ENCODE measurements at places on chromosomes 1 and 21.

DNA sequence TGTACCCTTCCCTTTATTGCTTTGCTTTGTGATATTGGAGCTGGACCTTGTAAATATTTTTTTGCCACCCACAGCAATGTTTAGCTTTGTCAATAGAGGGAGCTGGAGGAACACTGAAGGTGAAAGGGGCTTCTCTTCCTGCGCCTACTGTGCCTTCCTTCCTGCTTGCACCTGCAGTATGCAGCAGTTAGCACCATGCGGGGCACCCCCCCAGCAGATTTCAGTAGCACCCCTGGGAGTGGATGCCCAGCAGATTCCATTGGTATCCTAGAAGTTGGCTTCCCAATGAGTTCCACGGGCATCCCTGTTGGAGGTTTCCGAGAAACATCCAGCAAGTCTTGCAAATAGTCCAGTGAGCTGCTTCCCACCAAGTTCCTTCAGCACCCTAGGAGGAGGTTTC lies 25.6 kb downstream of the S100A10 start:
- DNase-seq: peak; percentile 47

GRCh38 chr1:181081395-181081794 lies 7.1 kb upstream of the IER5 start:
- no peak for DNase-seq

- DNase-seq: peak; percentile 12
Measured at GRCh38 chr1:31714442-31715086, 10.7 kb upstream of the COL16A1 start.

GRCh38 chr21:43986544-43987451 lies 25.3 kb upstream of the TRAPPC10 start:
- no peak for DNase-seq

DNA sequence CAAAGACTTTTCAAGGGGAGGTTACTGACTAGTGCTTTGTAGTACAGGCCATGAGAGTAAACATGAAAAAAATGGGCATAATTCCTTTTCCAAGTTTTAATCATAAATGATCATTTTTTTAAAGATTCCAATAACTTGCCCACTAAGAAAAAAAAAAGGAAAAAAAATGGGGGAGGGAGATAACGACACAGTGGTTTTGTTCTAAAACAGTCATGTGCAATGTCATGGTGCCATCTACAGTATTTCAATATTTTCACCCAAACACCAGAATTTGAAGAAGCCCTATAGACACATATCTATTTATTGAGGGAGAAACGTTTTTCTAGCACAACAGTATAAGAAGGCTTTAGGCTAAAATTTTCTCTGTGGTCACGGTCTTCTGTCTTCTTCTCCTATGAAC lies 250.2 kb downstream of the LTN1 start:
- no peak for DNase-seq

- DNase-seq: no peak
Measured at GRCh38 chr1:207935166-207935583, 24.2 kb upstream of the CD34 start.

GRCh38 chr1:106613861-106614260 lies 442.6 kb upstream of the PRMT6 start:
- no peak for DNase-seq

GRCh38 chr1:37811027-37811655 lies 3.1 kb upstream of the YRDC start:
- DNase-seq: peak; percentile 66

GRCh38 chr1:221972276-221973235 lies 230.7 kb upstream of the DUSP10 start:
- DNase-seq: no peak

DNA sequence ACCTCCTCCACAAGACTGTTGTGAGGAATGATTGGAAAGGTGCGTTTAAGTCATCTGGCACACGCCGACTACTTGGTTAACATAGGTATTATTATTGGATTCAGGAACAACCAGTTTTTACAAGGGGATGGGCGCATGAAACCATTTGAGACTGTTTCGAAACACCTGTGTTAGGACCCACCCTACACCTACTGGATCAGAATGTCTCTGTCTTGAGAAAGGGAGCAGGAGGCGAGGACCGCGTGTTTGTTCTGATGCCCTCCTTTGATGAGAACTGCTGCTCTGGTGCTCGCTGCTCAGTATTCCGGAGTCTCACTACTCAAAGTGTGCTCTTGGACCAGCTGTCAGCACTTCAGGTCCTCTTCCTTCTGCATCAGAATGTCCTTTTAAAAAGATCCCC lies 7.3 kb downstream of the H6PD start:
- no peak for DNase-seq

- DNase-seq: no peak
Measured at GRCh38 chr1:38223391-38223790, 176.8 kb upstream of the POU3F1 start.

GRCh38 chr1:109514846-109515245 lies 5.3 kb upstream of the AMIGO1 start:
- DNase-seq: no peak

GRCh38 chr1:116850436-116850835 lies 59.3 kb upstream of the PTGFRN start:
- no peak for DNase-seq

- DNase-seq: no peak
Measured at GRCh38 chr1:46393510-46393909, 607 bp upstream of the FAAH start.

DNA sequence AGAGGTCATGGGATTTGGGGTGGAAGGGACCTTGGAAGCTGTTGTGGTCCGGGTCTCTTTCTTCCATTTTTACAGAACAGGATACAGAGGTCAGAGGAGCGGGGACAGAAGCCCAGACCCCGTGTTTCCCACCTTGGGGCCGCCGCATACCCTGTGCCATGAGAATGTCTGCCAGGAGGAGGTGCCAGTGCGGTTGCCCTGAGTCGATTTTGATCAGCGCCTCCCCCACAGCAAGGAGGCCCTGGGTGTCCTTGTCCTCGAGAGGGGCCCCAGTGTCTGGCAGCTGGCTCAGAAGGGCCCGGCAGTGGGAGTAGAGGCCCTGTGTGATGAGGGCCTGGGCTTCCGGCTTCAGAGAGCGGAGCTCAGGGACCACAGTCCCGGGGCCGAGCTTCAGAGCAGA lies 12.3 kb upstream of the MMEL1 start:
- DNase-seq: no peak

DNA sequence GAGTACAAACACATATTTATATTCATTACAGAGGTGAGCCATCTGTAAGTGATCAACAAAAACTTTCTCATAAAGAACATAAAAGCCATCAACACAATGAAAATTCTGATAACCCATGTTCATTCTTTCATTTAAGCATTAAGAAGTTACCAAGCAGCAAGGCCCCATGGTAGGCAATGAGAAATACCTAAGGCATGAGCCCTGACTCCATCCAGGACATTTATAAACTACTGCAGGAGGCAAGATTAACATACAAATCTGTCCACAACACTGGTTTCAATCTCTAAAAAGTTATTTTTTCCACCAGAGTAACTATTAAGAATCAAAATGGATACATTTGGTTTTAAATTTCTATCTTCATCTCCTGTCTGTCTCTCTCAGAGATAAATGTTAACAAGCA lies 76.1 kb downstream of the SIPA1L2 start:
- DNase-seq: no peak

DNA sequence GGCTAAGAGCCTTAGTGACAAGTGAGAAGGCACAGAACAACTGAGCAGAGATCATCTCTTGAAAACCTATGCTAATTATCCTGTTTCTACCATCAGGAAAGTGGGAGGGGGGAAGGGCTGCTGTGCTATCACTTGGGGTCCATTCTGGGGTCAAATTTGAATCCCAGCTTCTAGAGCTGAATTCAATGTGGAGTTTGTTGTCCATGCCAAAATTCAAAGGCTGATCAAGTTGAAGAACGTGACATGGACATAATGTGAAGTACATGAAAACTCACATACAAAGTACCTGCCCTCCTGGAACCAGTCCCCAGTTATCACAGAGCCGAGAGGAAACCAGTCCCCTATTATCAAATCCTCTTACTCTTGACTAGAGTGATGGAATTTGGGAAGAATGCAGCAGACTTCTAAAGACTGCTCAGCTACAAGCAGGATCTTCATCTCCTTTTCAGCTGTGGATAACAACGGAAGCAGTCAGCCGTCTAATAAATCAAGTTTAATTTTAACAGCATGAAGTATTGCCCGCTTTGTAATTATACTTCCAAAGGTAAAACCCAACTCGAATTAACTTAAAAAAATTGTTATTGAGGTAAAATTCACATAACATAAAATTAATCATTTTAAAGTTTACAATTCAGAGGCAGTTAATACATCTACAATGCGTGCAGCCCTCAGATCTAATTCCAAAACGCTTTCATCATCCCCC lies 78.3 kb downstream of the SLC45A1 start:
- DNase-seq: no peak

DNA sequence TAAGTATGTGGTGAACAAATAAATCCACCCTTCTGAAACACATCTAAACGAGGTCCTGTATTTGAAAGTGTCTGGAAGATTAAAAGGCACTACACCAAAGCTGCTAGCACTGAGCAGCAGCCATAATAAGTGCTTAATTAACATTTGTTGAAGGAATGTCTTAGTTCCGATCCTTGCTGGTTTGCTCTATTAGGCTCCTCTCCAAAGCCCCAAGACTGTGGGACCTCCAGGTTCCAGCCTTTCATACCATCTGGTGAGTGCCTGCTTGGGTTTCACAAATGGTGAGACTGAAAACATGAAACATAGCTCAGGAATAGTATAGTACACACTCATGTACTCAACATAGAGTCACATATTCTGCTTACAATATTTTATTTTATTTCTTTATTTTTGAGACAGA lies 640 bp upstream of the CYP2J2 start:
- DNase-seq: no peak

GRCh38 chr1:117527566-117528102 lies 78.2 kb upstream of the TENT5C start:
- no peak for DNase-seq

GRCh38 chr1:34156739-34157138 lies 8.3 kb downstream of the CSMD2 start:
- no peak for DNase-seq

DNA sequence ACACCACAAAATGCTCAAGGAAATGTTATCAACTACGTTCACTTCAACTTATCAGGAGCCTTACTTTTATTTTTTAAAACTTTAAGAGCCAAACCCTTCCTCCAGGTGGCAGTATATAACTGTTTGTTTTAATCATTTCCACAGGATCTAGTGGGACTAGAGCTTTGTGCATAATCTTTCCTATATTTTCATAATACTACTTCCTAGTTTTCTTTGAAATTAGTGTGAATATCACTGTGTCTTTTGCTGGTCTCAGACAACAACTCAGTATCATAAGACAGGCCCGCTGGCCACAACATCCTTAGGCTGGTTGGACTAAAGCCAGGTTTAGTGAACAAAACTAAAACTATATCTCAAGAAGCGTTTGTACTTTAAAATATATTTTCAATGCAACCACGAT lies 145.5 kb downstream of the TIAM1 start:
- DNase-seq: no peak

DNA sequence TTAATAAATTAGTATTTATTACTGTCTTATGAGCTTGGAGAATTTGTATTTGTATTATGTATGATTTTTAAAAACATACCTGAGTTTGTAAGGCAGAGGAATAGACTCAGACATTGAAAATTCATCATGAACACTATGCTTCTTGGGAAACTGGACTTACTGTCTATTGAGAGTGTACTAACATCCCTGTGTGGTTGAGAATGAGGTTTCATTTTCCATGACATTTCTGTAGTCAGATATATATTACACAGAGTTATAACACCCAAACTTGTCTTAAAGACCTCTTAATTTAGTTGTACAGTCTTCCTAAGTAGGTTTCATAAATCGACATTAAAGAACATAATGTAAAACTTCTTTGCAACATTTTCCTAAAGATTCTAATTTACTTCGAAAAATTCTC lies 30.0 kb downstream of the PPP2R5A start:
- DNase-seq: no peak

DNA sequence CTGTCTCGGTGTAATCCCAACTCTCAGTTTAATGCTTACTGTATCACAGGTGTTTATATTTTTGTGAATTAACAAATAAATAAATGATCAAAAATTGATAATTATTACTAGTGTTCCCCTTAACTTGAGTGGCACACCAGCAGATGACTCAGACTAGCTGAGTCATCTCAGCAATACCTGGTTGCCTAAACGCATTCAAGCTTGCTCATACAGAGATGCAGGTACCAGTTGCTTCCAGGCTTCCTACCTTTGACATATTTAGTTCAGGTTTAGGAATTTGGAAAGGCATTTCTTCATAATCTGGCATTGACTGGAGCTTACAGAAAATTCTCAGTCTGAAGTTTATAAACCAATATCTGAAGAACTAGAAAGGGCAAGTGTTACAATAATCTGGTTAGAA lies 78.9 kb upstream of the LMO4 start:
- DNase-seq: no peak

DNA sequence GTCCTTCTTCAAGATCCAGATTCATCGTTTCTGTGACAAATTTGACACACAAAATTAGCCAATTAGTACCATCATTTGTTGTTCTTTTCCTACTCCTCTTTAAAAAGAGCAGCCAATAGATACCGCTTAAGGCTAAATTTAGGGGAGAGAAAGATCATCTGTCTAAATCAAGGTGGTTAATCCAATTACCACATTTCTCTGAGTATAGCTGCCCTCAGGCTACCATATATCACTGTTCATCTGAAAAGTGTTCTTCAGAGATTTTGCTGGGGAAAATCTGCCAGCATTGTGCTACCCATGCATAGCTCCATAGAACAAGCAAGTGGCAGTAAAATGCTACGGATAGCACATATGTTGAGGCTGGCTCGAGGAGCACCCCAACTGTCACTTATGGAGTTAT lies 110.3 kb upstream of the ESRRG start:
- no peak for DNase-seq

- DNase-seq: no peak
Measured at GRCh38 chr1:162062542-162063015, 6.9 kb upstream of the NOS1AP start.

DNA sequence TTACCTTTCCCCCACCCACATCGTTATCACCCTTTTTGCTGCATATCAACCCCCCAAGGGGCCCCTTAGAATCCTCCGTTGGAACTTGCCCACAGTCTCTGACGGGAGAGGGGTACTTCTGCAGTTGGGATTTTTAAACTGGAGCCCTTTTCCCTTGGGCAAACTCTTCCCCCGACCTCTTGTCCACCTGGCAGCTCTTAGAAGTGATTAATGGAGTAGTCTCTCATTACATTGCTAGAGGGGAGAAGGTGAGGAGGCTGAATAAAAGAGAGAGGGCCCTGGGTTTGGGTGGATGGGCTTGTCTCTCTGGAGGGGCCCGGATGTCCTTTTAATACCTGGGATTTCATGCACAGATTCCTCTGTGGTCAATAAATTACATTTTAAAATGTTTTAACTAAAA lies 27.2 kb upstream of the TSPAN2 start:
- DNase-seq: no peak
